NCI-H2171 treated with DMSO at 0.1 percent for 48 hours (cell line): ENCODE measurements at places on chromosomes 1 and 21.
A peak's percentile ranks its signal among the peaks of the same experiment; 100 is the strongest.

DNA sequence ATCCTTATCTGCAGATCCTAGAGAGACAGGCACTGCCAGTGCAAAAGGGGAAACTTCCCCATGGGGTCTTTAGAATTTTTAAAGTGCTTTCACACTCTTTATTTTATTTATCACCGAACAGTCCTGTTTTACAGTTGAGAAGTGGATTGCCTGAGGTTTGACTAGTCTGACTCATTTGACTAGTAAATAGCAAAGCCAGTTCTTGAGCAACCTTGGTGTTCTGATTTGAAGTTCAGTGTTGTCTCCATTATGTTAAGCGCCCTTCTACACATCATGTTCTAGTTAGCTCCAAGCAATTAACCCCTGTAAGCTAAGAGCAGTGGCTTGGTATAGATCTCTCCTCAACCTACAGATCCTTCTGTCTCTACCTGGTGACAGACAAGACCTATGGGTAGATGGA is 262.9 kb downstream of the CACNA1E start:
- DNase-seq, result no peak

DNA sequence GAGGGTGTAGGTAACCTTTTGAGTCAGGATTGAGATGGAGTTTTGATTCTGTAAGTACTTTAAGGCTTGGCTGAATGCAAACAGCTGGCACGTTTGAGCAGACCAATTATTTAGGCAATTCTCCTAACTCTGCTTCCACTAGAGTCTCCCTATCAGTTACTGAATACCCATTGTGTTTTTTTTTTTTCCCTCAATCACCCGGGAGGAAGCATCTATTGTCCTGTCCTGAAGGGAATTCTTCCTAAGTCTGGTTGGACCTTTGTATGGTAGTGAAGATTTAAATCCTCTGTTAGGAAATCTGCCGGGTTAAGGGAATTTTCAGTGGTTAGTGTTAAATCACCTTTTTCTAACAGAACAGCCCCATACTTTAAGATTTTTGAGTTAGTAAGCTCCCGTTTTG is 571.2 kb upstream of the USP24 start:
- DNase-seq, result peak; percentile 41

DNA sequence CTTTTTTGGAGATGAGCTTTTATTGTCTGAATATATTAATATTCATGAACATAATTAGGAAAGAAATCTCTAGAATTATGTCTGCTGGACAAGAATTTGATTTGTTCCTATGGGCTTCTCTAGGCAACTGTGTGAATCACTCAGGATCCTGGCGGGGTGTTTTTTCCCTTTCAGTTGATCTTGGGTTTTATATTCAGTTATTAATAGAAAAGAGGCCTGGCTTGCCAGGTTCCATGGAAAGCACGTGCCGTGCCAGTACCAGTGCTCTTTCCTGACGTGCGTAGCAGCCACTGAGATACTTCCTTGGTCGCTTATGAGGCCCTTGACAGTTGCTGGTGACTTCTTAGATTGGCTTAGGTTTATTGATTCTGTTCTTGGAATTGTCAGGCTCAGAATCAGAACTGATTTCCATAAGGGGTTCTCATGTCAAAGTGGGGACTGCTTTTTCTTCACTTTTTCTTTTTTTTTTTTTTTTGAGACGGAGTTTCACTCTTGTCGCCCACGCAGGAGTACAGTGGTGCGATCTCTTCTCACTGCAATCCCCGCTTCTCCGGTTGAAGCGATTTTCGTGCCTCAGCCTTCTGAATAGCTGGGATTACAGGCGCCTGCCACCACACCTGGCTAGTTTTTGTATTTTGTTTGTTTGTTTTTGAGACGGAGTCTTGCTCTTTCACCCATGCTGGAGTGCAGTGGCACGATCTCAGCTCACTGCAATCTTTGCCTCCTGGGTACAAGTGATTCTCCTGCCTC is 48.7 kb upstream of the KIF1B start:
- no peak for DNase-seq

- DNase-seq, result no peak
These were observed 6.4 kb upstream of the TIPRL start for GRCh38 chr1:168172250-168172915.

DNA sequence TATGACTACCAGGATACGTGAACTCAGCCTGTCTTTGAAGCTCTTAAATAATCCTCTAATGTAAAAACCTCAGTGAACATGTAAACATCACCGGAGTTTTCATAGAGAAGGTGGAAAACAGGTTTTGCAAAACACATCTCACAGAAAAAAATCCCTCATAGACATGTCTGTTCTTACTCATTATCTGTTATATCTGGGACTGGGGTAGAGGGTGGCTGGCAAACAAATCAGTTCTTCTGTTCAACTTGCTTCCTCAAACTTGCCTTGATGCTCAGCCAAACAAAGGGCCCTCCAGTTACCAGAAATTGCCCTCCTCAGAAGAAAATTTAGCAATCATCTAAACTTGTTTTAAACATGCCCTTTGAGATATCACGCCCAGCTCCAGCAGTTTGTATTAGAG is 66.1 kb upstream of the CXADR start:
- DNase-seq, result no peak

DNA sequence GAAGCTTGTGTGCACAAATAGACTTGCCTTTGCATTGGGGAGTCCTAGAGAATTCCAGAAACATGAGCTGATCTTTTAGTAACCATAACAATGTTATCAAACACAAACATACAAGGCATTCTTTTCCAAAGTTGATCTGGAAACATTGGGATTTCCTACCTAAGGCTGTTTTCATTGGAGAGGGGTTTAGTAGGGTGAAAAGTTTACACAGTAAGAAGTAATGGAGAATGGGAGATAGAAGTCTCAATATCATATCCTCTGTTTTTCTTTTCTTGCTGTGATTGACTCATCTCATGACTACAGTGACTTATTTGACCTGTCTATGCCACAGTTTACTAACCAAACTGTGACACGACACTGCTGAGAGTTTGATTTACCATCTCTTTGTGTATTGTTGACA is 65.6 kb upstream of the PLA2G4A start:
- no peak for DNase-seq

DNA sequence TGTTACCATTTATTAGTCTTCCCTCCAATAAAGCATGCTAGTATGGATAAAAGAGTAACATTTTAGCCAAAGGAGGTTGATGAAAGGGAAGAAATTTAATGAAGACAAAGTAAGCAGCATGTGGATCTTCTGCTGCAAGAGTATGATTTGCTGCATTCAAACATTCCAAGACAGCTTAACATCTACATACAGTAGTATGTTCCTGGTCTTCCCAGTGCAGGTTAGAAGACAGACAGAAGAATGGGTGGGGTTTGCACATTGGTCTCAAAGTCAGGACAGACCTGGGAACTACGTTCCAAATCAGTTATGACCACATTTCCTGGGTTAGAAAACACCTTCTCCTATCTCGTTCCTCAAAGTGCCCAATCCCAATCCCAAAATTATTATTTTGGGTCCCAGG is 43.3 kb downstream of the PUM1 start:
- DNase-seq, result no peak

DNA sequence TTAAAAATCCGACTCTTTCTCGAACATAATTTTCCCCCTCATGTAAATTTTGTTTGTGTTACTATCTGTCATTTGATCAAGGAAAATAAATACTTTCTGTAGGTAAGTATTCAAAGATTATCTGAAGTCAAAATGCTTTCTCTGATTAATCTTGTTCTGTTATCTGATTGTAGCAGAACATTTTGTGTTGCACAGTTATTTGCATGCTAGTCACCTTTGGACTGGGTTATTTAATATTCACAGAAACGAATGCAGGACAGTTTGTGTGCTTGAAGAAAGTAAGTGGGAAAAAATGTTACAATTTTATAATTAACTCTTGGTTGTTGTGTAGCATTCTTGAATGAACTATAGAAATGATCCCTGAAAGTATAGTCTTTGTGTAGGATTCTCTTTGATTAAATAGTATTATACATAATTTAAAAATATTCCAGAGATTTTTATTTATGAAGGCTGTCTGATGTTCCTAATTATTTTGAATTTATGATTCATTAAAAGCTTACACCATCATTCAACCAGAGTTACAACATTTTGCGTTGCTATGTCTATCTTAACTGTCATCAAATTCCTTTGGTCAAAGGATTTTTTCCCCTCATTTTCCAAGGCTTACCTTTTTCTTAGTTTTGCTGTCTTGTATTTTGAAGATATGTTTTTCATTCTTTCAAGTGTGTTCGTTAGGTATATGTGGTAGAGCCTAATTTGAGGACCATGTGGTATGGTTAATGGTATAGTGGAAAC is 176.6 kb downstream of the GIPC2 start:
- DNase-seq, result no peak

- DNase-seq, result peak; percentile 17
These were observed 54.1 kb upstream of the SAMD11 start for GRCh38 chr1:869499-870244.

DNA sequence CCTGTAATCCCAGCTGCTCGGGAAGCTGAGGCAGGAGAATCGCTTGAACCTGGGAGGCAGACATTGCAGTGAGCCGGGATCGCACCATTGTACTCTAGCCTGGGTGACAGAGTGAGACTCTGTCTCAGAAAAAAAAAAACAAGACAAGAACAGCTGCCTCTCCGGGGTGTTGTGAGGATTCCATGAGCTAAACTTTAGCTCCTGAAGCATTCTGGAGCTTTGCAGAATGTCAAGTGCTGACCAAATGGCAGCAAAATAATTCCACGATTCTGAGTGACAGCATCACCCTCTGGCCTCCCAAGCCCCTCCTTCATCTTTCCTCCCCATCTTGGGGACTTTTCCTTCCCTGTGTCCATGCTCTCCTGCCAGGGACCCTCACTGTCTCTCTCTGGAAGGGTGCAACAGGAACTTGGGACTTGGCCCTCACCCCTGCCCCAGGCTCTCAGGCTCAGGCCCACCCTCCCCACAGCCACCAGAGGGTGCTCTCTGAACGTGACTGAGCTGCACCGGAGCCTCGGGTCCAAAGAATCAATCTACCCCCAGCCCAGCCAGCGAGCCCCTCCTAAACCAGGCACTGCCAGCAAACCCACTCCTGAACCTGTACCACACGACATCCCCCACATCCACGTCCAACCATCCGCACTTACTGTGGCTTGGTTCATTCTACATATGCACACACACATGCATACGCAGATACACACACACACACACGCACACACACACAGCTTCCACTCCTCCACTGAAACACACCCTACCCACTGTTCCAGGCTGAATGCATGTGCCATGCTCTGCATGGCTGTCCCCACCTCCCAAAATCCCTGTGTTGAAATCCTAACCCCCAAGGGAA is 45.7 kb downstream of the ACOT7 start:
- peak; percentile 32 for DNase-seq

DNA sequence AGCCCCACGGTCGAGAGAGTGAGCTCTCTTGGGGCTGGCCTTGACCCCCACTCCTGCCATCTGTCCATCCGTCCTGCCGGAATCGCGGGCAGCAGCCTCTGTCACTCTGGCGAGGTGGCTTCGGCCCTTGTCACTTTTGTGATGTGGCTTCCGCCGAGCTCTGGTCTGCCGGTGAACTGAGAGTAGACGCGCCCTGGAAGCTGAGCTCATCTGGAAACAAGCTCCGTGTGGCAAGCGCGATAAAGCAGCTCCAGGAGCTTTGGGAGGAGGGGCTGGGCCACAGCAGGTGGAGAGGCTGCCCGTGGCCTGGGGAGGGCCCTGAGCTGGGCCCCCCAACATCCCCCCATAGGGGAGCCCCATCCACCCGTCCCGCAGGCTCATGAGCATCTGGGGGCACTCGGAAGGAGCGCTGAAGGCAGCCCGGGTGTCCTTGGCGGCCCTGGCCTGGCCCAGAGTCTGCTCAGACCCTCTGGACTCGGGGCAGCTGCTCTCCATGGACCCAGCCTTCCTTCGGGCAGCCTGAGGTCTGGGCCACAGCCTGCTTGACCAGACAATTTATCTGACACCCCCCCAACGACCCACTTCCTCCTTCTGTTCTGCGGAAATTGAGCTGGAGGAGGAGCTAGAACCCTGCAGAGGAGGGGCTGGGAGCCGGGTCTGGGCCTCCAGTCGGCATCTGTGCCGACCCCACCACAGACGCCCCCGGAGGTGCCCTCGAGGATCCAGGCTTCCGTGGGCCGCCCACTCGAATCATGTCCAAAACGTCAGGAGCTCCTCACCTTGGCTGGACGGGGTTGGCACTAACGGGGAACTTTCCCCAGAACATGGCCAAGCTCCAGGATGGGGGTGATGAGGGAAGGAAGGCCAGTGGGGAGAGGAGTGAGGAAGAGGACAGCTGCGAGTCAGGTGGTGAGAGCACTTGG is 59.1 kb downstream of the SLC19A1 start:
- DNase-seq, result no peak

DNA sequence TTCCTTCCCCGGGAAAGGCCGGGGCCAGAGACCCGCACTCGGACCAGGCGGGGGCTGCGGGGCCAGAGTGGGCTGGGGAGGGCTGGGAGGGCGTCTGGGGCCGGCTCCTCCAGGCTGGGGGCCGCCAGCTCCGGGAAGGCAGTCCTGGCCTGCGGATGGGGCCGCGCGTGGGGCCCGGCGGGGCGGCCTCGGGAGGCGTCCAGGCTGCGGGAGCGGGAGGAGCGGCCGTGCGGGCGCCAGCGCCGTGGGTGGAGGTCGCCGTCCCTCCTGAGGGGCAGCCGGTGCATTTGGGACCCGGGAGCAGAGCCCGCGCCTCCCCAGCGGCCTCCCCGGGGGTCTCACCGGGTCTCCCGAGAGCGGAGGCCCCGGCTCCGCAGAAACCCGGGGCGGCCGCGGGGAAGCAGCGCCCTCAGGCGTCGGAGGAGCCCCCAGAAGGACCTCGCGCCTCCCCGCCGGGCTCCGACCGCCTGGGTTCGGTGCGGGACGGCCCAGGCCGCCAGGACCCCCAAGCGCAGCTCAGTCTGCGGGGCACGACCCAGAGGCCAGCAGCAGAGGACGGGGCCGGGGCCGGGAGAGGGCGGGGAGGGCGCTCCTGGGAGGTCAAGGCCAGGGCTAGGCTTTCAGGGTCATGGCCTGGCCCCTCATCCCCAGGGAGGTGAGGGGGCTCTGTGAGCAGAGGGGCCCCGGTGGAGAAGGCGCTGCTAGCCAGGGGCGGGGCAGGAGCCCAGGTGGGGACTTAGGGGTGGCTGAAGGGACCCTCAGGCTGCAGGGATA is 7.2 kb upstream of the SLX9 start:
- peak; percentile 33 for DNase-seq

GRCh38 chr1:32782086-32782485 is 35.1 kb downstream of the YARS1 start:
- no peak for DNase-seq

GRCh38 chr21:29487154-29487553 is 188.4 kb downstream of the BACH1 start:
- DNase-seq, result no peak

DNA sequence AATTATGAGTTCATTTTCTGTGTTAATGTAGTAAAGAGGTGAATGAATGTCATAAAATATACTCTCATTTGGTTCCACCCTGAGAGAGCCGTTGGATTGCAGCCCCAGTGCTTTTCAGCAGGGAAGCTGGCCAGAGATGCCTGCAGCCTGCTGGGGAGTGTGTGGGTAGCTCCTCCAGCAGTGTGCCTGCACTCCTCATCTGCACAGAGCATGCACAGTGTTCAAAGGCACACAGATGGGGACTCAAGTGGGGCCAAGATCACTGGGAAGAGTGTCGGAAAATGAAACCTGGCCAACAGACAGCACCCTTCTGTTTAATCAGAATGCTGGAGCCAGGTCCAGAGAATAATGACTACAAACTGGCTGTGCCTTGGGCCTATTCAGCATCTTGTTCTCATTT is 206.8 kb downstream of the ST6GALNAC3 start:
- DNase-seq, result peak; percentile 86

GRCh38 chr1:13597166-13597565 is 13.5 kb downstream of the PDPN start:
- DNase-seq, result no peak
